Karpas-422 (cell line): ENCODE measurements at places on chromosomes 2 and 18. TPM values are rescaled to one million over a fixed set of nuclear protein-coding genes. Genes with fewer than 3 reads are reported as not detected.

DNA sequence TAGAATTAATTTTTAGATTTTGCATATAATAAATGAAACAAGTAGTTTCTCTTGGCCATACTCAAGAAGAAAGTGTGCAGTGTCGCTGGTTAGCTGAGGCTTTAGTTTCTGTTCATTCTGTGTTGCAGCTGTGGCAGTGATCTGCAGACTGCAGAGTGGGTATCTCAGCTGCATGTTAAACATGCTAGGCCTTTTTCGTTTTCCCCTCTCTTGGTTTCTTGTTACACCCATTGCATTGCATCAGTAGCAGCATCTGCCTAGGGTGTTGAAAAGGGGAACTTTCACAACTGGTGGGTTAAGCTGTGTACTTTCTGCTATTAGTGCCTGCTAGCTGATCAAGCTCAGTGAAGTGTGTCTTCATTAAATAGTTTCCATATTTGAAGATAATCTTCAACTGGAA lies 51.3 kb downstream of the ACSL3 start:
- H3K27ac ChIP-seq, result peak overlapping the region; percentile 99
- 0 out of 2 replicates have a peak, but pooled peaks cover 5% of the 10 kb centered on the region for H3K36me3 ChIP-seq
- H3K4me1 ChIP-seq, result peaks cover 84% of the 10 kb centered on the region
- peak; percentile 97 for DNase-seq
- H3K4me3 ChIP-seq, result peak overlapping the region; percentile 66

DNA sequence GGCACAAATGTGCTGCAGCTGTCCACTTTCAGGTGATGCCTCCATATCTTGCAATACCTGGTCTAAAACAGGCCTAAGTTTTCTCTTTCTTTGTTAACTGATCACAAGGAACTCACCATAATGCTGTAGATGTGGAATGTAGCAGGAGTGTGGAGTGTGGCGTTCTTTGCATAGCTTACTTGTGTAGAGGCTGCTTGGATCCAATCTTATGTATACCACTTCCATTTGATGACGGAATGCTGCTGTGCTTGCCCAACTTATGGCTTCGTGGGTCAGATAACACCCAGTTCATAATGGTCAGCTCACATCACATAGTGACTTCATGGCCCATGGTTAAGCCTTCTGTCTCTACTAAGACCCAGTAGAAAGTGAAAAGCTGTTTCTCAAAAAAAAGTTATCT lies 114.5 kb downstream of the LAMA3 start:
- H3K4me3 ChIP-seq, result no peak overlapping the region
- no peak overlapping the region for H3K27ac ChIP-seq
- no peak for DNase-seq

The TXNDC2 gene
- total RNA-seq, result not detected in 2 replicates

- no peaks in the 10 kb centered on the region for H3K27me3 ChIP-seq
- H3K4me3 ChIP-seq, result peak within 1 kb of the TSS; percentile 58
- DNase-seq, result no peak
- H3K36me3 ChIP-seq, result no peaks in the 10 kb centered on the region
Observed at GRCh38 chr2:84880645-84881521, at the start of gene TRABD2A. TSS of gene TRABD2A (minus strand) at chr2:84881084. CDS start at chr2:84881039, 45 bp downstream.

- H3K27ac ChIP-seq, result no peak overlapping the region
- no peaks in the 10 kb centered on the region for H3K4me1 ChIP-seq
- H3K36me3 ChIP-seq, result no peaks in the 10 kb centered on the region
- no peaks in the 10 kb centered on the region for H3K27me3 ChIP-seq
- no peak overlapping the region for H3K4me3 ChIP-seq
- DNase-seq, result no peak
Observed at GRCh38 chr2:31384351-31384750, 30.2 kb downstream of the XDH start.

GRCh38 chr2:64238799-64239198 lies 94.6 kb upstream of the PELI1 start:
- H3K36me3 ChIP-seq, result peaks cover 3% of the 10 kb centered on the region; the same call in 1 of the 2 replicates
- H3K4me1 ChIP-seq, result no peaks in the 10 kb centered on the region
- H3K27ac ChIP-seq, result no peak overlapping the region
- no peaks in the 10 kb centered on the region for H3K27me3 ChIP-seq
- no peak overlapping the region for H3K4me3 ChIP-seq

DNA sequence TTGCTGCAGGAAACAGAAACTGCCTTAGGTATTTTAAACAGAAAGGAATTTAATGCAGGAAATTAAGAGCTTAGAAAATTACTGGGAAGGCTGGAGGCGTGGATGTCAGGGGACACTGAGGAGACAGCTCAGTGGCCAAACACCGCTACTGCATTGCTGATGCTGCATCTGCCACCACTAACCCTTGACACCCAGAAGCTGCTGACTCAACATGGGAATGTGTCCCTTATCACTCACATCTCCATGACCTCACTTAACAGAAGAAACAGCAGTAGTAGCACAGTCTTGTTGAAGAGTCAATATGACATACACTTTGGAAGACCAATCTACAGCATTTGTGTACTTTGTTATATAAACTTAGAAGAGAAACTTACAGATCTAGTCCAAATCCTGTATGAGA lies 906.1 kb downstream of the SLC4A3 start:
- no peaks in the 10 kb centered on the region for H3K36me3 ChIP-seq
- no peak overlapping the region for H3K27ac ChIP-seq

DNA sequence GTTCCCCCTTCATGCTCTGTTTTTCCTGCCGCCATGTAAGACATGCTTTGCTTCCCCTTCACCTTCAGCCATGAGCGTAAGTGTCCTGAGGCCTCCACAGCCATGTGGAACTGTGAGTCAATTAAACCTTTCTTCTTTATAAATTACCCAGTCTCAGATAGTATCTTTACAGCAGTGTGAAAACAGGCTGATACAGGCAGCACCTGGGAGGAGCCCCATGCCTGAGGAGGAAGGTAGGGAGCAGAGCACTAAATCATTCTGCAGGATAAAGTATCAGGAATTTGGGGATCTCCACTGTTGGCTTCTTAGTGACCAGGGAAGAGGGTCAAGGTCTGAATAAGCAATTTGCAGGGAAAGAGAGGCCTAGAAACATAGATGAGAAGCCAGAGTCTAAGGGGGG lies 78.0 kb downstream of the KCNF1 start:
- no peaks in the 10 kb centered on the region for H3K36me3 ChIP-seq
- H3K4me1 ChIP-seq, result no peaks in the 10 kb centered on the region
- H3K27me3 ChIP-seq, result no peaks in the 10 kb centered on the region
- no peak overlapping the region for H3K4me3 ChIP-seq
- no peak for DNase-seq

- H3K4me3 ChIP-seq, result no peak overlapping the region
- DNase-seq, result no peak
- H3K4me1 ChIP-seq, result no peaks in the 10 kb centered on the region
- no peak overlapping the region for H3K27ac ChIP-seq
- H3K27me3 ChIP-seq, result no peaks in the 10 kb centered on the region
- no peaks in the 10 kb centered on the region for H3K36me3 ChIP-seq
Observed at GRCh38 chr2:150485114-150485870, 2.2 kb downstream of the RND3 start.

DNA sequence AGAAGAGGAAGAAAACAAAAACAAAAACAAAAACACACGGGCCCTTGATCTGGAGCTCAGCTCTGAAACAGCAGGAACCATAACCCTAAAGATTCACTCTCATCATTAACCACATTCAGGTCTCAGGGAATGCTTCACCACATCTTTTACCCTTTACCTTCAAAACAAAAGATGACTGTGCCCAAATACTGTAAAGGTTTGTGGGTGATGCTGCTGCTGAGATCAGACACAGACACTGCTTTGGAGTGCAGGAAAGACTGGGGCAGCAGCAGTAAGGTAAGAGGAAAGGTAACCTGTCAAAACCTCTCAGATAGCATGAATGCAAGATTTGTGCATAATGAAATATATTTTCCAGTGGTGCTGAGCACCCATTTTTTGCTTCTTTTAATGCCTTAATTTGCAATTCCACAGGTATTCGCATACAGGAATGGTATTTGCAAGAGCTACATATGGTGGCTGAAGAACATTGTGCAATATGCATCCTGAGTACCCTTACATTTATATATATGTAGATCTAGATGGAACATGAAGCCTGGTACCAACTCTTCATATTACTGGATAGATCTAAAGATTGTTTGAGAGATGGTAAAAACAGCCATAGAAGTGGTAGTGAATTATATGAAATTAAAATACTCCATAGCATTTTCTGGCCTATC lies 4.1 kb upstream of the FLACC1 start:
- H3K27me3 ChIP-seq, result no peaks in the 10 kb centered on the region
- H3K4me3 ChIP-seq, result no peak overlapping the region
- H3K4me1 ChIP-seq, result peaks cover 14% of the 10 kb centered on the region
- DNase-seq, result no peak
- no peaks in the 10 kb centered on the region for H3K36me3 ChIP-seq

DNA sequence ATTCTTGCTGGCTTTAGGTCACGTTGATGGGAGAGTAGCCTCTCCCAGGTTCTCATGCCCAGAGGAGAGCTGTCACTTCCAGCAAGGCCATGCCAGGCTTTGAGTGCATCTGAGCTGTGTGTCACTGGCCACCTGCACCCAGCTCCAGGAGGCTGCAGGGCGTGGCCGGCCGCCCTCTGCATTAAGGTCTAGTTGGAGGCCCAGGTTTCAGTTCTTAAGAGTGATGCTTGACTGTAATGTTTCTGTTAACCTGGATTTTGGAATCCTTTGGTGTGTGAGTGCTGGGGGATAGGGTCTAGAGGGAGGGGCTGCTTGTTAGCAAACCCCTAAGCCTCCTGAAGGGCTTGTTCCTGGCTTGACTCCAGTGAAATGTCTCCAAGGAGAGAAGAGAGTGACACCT lies 140.1 kb downstream of the ACOXL start:
- no peak overlapping the region for H3K27ac ChIP-seq
- H3K4me3 ChIP-seq, result no peak overlapping the region
- no peaks in the 10 kb centered on the region for H3K36me3 ChIP-seq
- H3K4me1 ChIP-seq, result peaks cover 3% of the 10 kb centered on the region; the same call in 1 of the 2 replicates
- peaks cover 3% of the 10 kb centered on the region; the same call in 1 of the 2 replicates for H3K27me3 ChIP-seq
- DNase-seq, result no peak

GRCh38 chr2:175074478-175074877 lies 69.3 kb upstream of the CHN1 start:
- no peak for DNase-seq
- no peak overlapping the region for H3K27ac ChIP-seq
- no peak overlapping the region for H3K4me3 ChIP-seq
- H3K27me3 ChIP-seq, result no peaks in the 10 kb centered on the region
- peaks cover 46% of the 10 kb centered on the region for H3K36me3 ChIP-seq
- H3K4me1 ChIP-seq, result no peaks in the 10 kb centered on the region

DNA sequence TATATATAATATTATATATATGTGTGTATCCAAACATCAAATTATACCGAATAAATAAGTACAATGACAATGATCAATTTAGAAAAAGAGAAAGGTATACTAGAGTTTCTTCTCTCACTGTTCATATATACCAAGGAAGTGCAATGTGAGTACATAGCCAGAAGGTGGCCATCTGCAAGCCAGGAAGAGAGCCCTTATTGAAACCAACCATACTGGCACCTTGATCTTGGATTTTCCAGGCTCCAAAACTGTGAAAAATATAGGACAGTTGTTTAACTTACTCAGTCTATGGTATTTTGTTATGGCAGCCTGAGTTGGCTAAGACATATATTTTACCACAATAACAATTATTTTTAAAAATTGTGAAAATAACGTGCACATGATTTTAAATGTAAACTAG lies 1490.2 kb upstream of the SLC39A10 start:
- no peak overlapping the region for H3K4me3 ChIP-seq
- no peaks in the 10 kb centered on the region for H3K4me1 ChIP-seq
- DNase-seq, result peak; percentile 66

- peak overlapping the region; percentile 69; the same call in 1 of the 2 replicates for H3K27ac ChIP-seq
- peak overlapping the region; percentile 83 for H3K4me3 ChIP-seq
- peaks cover 2% of the 10 kb centered on the region for H3K36me3 ChIP-seq
- no peaks in the 10 kb centered on the region for H3K27me3 ChIP-seq
- DNase-seq, result peak; percentile 75
- H3K4me1 ChIP-seq, result peaks cover 34% of the 10 kb centered on the region
Observed at GRCh38 chr2:55420871-55421270, 1.2 kb upstream of the CCDC88A start.

DNA sequence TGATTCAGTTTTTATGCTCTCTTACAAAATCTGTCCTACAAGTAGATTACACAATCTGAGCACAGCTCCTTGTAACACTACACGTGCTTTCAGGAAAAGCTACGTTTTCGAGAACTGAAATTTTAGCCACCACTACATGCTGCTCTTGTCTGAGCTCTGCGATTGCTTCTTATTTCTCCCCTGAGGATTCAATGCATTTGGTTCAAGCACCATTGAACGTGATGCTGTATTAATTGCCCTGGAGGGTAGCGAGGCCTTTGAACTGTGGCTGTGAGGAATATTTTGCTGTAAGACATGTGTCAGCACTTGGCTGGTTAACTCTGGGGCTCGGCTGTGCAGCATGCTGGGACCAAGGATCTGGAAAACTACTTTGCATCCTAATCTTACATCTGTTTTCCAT lies 405.8 kb downstream of the EPHA4 start:
- peak; percentile 81 for DNase-seq
- peaks cover 12% of the 10 kb centered on the region for H3K4me1 ChIP-seq
- H3K36me3 ChIP-seq, result no peaks in the 10 kb centered on the region
- H3K27ac ChIP-seq, result no peak overlapping the region

The RAMP1 gene
- total RNA-seq, result not detected in 2 replicates
